ENCODE measurements at places on chromosomes 2 and 18. TPM values are rescaled to one million over a fixed set of nuclear protein-coding genes. Genes with fewer than 3 reads are reported as not detected.

The CTLA4 gene
- polyA plus RNA-seq, result 1.4 TPM

The MAIP1 gene
- polyA plus RNA-seq, result 17.3 TPM

DNA sequence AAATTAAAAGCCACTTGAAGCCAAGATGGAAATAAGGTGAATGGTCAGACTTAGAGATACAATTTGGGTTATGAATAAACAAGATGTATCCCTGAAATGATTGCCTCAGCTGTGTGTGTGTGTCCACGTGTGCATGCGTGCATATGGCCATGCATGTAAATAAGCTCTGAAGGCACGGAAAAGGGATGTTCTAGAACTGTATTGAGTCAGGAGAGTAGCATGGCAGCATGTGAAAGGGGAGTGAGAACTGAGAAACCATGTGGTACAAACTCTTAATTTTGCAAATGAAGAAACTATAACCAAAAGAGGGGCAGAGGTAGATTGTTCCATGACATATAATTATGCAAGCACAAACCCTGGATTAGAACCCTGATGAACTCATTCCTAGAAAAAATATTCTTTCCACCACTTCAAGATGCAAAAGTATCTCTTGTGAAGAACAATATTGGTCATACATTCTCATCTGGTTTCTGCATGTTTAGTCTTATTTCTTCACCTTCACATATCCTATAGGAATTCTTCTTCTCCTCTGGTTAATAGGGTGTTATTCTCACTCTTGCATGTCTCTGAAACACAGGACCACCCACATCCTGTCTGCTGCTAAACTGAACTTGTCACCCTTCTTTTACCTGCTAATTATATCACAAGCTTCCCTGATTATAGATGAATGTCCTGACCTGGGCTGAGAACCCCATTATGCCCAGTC, 455.8 kb downstream of the SETBP1 start:
- no peak for DNase-seq

DNA sequence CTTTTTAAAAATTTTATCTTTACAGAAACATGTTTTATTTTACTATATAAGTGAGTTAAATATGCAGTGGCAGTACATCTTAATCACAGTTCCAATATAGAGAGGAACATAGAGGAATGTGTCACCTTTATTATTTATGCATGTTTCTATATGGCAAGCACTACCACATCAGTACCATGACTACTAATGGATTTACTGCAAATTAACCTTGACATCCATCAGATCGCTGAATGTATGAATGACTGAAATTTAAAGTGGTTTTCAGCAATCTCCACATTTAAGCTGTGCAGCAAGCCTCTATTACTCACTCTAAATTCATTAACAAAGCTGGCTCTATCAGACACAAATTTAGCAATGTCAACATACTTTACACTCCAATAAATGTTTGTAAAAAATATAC, 790.6 kb downstream of the NRXN1 start:
- no peak for DNase-seq

GRCh38 chr2:180246268-180246667, 239.2 kb upstream of the CWC22 start:
- peak; percentile 14 for DNase-seq

GRCh38 chr18:74173434-74173750, 25.1 kb downstream of the TIMM21 start:
- DNase-seq, result no peak

DNA sequence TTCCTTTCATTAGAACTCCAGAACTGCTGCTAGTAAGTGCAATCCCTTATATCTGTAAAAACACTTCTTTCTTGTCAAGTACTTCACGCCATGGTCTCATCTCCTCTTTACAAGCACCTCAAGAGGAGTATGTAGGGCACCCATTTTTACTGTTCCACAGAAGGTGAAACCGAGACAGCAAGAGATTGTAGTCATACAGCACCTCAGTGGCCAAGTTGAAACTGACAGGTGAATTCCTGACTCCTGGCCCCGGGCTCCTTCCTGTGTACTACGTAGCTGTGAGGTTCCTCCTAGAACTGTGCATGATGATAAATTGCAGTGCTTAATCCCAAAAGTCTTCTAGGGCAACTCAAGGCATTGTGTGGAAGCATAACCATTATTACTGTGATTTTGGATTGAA, 131.5 kb upstream of the MEIS1 start:
- DNase-seq, result no peak
